ENCODE measurements at places on chromosomes 2 and 18.

DNA sequence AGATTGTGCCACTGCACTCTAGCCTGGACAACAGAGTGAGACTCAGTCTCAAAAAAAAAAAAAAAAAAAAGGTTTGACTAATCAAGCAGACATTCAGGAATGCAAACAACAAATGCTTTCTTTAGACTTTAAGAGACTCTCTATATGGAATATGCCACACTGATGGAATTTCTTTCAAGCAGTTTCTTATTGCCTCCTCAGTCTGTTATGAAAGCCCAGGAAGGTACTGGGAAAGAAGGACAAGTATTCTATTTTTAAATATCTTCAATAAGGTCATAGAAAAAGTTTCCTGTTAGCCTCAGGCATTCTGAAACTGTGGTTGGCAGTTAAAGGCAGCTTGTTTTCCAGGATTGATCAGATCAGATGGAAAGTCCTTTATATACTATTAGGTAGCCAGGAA is 241.6 kb downstream of the PIK3C3 start:
- peak; percentile 7 for DNase-seq

DNA sequence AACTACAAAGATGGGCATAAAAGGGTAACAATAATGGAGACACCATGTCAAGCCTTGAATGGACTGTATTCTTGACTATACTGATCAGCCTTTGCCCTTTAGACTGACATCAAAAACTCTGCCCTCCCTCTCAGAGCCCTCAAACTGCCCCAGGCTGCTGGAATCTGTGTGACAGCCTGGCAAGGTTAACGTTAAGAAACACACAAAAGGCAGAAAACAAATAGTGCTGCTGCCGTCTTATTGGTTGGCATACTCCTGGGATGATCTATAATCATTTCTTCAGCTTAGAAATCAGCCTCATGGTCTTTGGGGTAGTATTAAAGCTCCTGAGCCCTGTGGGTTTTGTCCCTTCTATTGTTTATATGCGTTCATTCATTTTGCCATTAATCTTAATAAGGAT is 338.0 kb downstream of the DCC start:
- no peak for DNase-seq

DNA sequence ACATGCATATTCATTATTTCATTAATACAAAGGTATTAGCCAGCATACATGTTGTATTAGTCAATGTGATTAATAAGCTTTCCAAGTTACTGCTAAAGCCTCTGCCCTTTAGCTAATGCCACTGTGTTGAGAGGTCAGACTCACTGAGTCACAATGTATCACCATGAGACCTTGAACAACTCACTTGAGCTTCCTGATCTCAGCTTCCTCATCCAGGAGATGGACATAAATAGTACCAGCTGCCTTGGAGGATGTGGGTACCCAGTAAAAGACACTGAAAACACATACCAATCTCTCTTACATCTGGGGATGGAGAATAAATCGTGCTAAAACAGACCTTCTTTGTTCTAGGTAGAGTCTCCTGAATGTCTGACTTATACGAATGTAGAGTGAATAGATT is 224.6 kb downstream of the EPHA4 start:
- DNase-seq: no peak

GRCh38 chr2:207525296-207525695 is 4.5 kb upstream of the CREB1 start:
- DNase-seq: no peak

DNA sequence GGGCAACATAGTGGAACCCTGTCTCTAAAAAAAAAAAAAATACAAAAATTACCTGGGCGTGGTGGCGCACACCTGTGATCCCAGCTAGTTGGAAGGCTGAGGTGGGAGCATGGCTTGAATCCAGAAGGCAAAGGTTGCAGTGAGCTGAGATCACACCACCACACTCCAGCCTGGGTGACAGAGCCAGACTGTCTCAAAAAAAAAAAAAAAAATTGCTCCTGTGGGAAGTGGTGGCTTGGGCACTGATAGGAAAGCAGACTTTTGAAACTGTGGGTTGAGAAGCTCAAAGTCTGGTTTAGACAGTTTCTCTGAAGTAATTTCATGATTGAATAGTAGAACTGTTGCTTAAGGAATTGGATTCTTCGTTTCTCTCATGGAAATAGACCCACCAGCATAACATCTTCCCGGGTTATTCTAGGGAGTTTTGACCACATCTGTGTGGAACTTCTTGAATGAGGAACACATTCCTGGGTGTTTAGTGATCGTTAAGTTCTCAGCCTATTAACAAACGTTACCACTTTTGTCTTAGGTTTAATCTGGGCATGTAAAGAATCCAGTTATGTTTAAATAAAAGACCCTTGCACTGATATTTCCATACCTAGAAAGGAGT is 33.5 kb downstream of the GRHL1 start:
- no peak for DNase-seq

DNA sequence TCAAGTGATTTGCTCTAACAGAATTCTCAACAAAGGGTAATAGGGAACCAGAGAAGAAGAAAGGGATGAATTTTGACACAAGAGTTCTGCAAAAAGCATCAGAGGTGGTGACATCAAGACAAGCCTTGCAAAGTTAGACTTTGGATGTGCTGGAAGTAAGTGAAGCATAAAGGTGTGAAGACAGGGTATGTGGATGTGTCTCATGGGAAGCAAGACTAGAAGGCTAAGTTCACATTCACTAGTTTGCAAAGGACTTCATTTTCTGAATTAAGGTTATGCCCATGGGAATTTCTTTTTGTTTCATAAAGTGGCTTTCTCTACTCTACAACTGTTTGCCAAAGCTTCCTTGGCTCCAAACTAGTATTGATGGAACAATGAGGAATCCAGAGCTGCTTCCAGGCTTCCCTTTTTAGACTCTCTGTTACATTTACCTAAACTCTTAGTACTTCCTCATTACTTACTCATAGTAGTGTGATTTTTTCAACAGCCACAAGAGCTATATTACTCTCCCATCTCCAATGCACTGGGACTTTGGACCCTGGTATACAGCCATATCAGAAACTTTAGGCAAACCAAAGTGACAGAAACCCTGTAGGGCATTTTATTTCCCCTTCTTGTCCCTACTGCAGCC is 21.1 kb upstream of the IHH start:
- no peak for DNase-seq

GRCh38 chr2:33712674-33713073 is 113.6 kb upstream of the FAM98A start:
- DNase-seq: no peak

DNA sequence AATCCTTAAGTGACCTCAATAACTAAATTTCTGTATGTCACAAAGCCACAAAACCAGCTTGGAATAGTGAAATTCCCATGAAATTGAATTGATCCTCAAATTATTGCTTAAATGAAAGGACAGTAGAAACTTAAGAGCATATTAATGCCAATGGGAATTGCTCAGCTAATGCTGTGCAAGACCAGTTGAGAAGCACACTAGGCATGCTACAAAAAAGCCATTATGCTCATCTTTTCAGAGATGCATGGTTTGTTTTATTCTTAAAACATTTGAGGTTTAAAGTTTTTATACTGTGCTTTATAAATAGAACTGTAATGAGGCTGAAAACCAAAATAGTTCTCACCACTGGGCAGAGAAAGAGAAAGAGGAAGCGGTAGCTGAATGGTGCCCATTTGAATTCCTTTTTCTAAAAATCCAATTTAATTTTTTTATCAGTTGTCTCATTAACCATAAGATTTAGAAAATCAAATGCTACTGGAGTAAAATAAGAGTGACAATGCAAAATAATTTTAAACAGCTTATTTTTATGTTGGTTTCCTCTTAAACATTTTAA is 98.6 kb downstream of the LNPK start:
- no peak for DNase-seq

- peak; percentile 18 for DNase-seq
Observed at GRCh38 chr2:46471-47345, at the start of gene FAM110C. TSS of gene FAM110C (minus strand) at chr2:46505. CDS start at chr2:46385, 120 bp downstream.

DNA sequence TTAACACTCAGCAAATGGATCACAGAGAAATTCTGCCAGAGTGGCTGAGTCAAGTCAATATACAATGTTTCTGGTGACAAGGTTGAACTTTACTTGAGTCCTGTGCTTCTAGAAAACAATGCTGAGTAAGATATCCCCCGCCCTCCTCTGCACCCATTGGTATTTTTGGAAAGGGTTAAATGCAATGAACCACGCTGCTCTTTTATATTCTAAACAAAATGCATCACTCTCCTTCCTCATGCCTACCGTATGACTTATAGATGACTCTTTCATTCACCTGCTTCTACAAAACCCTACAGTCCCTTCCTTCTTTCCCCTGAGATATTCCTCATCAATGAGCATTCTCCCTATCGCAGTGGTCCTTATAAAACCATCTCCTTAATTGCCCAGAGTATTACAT is 168.8 kb downstream of the TXNL1 start:
- DNase-seq: no peak

GRCh38 chr2:191691898-191692297 is 14.0 kb downstream of the NABP1 start:
- peak; percentile 62 for DNase-seq

DNA sequence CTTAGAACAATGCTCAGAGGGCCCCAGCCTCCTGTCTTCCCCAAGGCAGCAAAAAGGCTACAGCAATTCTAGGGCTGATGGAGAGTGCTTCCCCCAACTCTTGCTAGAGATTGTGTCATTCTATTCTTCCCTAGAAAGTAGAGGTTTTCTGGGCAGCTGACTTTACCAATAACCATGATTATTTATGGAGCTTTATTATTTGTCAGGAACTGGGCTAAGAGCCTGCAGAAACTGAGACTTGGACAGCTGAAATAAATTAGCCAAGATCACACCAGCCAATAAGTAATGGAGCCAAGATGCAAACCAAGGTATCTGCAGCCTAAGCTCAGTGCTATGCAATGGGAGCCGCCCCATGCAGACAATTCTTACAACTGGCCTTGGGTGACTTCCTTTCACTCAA is 84.8 kb downstream of the CCBE1 start:
- no peak for DNase-seq

DNA sequence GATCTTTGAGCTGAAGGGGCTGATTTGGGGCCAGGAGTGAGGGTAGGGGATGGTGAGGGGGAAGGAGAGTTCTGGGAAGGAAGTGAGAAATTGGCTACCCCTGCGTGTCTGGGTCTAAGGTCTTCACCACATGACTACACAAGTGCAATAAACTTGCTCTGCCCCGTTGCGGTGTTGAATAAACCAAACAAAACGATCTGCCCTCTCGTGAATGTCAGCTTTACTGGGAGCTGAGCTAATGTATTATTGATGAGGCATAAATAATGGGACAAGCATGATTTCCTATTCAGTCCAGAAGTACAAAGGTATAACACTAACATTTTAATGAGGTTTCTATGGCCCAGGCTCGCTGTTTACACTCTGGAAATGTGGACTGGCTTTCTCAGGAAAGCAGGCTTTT is 8.0 kb upstream of the CFAP221 start:
- no peak for DNase-seq

DNA sequence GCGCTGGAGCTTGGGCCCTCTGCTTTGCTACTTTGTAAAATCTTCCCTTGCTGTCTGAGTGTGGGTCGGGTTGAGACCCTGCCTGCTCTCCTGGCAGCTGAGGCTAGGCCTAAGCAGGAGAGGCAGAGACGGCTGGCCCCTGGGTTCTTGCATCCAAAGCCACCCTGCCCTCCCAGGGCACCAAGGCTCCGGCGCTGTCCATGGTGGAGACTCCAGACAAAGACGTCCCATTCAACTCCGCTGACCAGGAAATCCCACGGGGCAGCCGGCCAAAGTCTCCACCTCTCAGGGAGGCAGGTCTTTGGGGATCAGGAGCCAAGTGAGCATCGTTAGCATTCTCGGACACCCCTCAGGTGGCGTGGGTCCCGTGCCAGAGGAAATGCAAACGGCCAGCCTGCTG is 2.6 kb upstream of the PRLH start:
- peak; percentile 50 for DNase-seq

- no peak for DNase-seq
Observed at GRCh38 chr2:171136024-171136423, 24.7 kb downstream of the TLK1 start.

GRCh38 chr18:44036501-44036900 is 644.2 kb upstream of the SETBP1 start:
- DNase-seq: peak; percentile 10

- DNase-seq: no peak
Observed at GRCh38 chr2:68253219-68254068, 1.1 kb upstream of the PPP3R1 start.

DNA sequence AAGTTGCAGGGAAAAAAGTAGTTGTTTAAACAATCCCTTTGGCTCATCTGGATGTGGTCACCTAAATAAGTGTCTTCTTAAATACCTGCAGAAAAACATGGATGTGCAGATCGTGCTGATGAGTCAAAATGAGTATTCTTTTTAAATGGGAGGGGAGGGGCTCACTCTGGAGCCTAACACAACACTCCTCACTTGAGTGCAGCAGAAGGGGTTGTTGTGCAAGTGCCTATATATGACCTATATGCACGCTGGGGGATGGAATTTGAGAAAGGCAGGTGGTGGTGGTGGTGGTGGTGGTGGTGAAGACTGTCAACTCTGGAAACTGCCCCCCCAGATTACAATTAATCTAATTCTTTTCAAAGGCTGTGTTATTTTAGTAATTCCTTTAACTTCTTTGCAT is 77.9 kb upstream of the FAM124B start:
- no peak for DNase-seq

DNA sequence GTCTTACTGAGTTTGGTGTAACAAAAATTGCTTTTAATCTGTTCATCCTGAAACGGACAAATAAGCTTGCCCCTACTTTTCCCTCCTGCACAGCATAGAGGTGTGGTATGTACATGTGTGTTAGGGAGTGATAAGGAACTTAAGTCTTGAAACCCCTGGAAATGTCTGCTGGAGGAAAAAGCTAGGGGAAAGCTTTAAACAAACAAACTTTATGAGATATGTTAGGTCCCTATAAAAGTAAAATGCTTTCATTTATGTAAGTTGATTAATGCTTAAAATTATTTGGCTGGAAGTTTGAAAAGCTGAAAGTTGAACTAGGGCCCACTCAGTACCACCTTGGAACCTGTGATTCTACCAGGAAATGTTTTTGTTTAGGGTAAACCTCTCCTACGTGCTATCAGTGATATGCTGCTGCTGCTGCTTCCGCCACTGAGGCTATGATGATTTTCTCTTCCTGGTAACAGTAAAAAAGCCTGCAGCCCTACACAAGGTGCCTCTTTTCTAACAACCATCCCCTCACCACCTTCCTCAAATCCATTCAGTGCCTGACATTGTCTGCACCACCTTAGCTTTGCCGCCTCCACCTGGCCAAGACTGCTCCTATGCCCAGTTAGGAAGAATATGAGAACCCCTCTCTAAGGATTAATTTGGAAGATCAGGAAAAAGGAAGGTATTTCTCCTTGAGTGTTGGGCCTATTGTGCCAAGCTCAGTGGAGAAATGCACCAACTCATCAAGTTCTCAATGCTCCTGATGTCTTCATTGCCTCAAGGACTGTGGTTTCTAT is 2.5 kb upstream of the YES1 start:
- no peak for DNase-seq

DNA sequence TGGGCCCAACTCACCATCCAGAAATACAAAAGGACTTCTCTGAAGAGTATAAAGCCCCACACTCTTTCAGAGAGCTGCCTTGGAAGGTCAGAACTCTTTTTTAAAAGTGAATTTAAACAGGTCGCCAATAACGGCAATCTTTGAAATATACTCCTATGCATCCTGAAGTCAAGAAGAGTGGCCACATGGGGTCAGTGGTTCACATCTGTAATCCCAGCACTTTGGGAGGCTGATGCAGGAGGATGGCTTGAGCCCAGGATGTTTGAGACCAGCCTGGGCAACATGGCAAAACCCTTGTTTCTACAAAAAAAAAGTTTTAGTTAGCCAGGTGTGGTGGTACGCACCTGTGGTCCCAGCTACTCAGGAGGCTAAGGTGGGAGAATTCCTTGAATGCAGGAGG is 68.1 kb upstream of the FZD7 start:
- DNase-seq: no peak

- DNase-seq: no peak
Observed at GRCh38 chr18:59085797-59086196, 53.9 kb upstream of the SEC11C start.

GRCh38 chr2:239194731-239195317 is 206.0 kb downstream of the HDAC4 start:
- DNase-seq: peak; percentile 10
